ENCODE measurements at places on chromosomes 1 and 21. TPM values are rescaled to one million over a fixed set of nuclear protein-coding genes. Genes with fewer than 3 reads are reported as not detected.

KRTAP13-2 gene
- total RNA-seq: not detected

C1orf87 gene
- total RNA-seq: not detected

CHIA gene
- not detected for total RNA-seq

NR5A2 gene
- total RNA-seq: not detected

LAD1 gene
- not detected for total RNA-seq

FAM110D gene
- not detected for total RNA-seq
